ENCODE measurements at places on chromosomes 2 and 18. TPM values are rescaled to one million over a fixed set of nuclear protein-coding genes. Genes with fewer than 3 reads are reported as not detected.

Gene SP140
- not detected for total RNA-seq

- no peak for DNase-seq
Observed at GRCh38 chr2:182496596-182496995, 69.8 kb upstream of the PDE1A start.

DNA sequence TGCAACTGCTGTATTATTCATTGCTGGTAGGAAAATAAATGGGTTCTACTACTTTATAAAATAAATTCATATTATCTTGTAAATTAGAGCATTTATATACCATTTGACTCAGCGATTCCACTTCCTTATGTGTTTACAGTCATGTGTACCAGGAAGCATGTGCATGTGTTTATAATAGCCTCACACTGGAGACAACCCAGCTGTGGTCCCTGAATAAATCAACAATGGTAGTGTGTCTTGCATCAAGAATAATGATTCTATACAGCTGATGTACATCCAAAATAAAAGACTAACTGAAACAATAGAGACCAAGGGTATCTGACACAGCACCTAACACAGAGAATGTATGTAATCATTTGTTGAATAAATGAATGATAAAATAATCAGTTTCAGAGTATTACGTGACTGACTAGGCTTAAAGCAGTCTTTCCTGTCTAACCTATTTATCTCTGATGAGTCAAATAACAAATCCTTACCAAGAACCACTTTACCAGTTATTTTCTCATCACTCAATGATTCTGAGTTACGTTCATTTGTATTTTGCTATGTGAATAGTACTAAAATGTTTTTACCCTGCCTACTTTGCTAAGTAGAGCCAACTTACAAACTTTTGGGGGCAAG, 216.8 kb downstream of the UBE2E3 start:
- DNase-seq: no peak

GRCh38 chr2:35819033-35819432, 536.5 kb upstream of the CRIM1 start:
- no peak for DNase-seq
